ENCODE measurements at places on chromosomes 5 and 9. TPM values are rescaled to one million over a fixed set of nuclear protein-coding genes. Genes with fewer than 3 reads are reported as not detected.

Gene CD72
- 3.1 TPM for total RNA-seq

Gene IFNA13
- total RNA-seq, result not detected

Gene SPATA24
- 2.5 TPM for total RNA-seq

- no peak for DNase-seq
- no peak overlapping the region for H3K27ac ChIP-seq
- H3K36me3 ChIP-seq, result no peaks in the 10 kb centered on the region
- no peaks in the 10 kb centered on the region for H3K27me3 ChIP-seq
- H3K4me1 ChIP-seq, result no peaks in the 10 kb centered on the region
- no peak overlapping the region for H3K4me3 ChIP-seq
Measured at GRCh38 chr9:36118201-36118600, 18.3 kb upstream of the GLIPR2 start.

GRCh38 chr9:98380065-98380681 is 124.7 kb upstream of the TBC1D2 start:
- no peak for DNase-seq
- no peaks in the 10 kb centered on the region for H3K27me3 ChIP-seq
- H3K27ac ChIP-seq, result no peak overlapping the region
- H3K4me3 ChIP-seq, result no peak overlapping the region
- H3K36me3 ChIP-seq, result no peaks in the 10 kb centered on the region

Gene C9orf50
- not detected for total RNA-seq

GRCh38 chr5:96660971-96661854 is 963 bp upstream of the CAST start:
- peak overlapping the region; percentile 78 for H3K4me3 ChIP-seq
- H3K4me1 ChIP-seq, result peaks cover under 1% of the 10 kb centered on the region
- H3K27ac ChIP-seq, result peak overlapping the region; percentile 96
- no peaks in the 10 kb centered on the region for H3K36me3 ChIP-seq
- DNase-seq, result no peak

Gene MELK
- total RNA-seq, result 0.75 TPM

Gene EFNA5
- 1.7 TPM for total RNA-seq

Measured in pancreas (tissue), 10 donors.